NCI-H524 (cell line): ENCODE measurements at places on chromosomes 11 and 22.

GRCh38 chr11:71499125-71499524, 27.9 kb upstream of the KRTAP5-7 start:
- DNase-seq = no peak

DNA sequence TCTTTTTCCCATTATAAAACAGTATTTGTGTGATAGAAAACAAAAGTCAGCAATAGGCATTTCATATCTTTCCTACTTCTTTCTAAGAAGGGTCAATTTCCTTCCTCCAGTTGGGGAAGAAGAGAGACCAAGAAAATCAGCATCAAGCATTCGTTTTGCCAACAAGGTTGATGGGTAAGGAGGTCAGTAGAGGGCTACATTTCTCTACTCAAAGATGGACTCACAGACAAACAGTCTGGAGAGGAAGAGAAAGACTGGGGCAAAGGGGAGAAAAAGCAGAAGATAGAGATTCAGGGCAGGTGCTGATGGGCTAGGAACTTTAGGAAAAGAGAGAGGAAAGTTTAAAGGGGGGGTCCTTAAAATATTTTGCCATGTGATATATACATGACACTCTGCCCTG, 8.6 kb upstream of the MTNR1B start:
- DNase-seq = no peak

DNA sequence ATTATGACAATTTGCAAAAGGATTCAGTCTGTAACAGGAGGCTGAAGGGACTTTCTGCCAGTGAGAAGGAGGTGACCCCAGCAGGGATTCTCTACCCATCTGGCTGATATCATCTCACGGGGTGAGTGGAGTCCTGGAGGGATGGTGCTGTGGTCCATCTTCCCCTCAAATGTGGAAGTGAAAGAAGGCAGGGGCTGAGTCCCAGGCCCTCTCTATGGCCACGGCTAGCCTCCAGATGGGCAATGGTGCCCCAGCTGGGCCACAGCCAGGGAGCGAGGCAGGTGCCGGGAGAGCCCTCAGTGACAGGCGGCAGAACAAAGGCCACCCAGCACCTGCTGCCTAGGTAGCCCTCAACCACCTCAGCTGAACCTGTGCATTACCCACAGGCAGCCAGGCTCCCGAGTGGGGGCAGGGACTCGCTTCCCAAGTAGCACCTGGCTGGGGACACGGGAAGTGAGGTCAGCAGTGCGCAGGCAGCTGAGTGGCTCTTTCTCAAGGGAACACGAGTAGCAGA, 6.7 kb downstream of the NECTIN1 start:
- DNase-seq = peak; percentile 34

DNA sequence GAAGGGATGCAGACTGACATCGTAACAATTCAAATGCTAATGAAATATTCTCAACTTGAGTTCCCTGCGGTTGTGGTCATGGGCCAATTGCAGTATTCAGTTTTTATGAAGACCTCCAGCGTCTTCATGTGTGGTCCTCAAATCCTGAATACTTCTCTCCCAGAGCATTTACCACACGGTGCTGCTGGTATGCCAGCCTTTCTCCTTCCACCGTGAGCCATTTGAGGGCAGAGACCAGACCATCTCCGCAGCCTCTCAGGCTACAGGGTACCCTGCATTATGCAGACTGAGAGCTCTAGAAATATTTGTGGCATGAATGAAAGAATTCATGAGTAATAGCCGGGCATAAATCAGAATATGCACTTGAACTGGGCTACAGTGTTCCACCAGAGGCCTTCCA, 289.7 kb downstream of the ST3GAL4 start:
- DNase-seq = no peak

DNA sequence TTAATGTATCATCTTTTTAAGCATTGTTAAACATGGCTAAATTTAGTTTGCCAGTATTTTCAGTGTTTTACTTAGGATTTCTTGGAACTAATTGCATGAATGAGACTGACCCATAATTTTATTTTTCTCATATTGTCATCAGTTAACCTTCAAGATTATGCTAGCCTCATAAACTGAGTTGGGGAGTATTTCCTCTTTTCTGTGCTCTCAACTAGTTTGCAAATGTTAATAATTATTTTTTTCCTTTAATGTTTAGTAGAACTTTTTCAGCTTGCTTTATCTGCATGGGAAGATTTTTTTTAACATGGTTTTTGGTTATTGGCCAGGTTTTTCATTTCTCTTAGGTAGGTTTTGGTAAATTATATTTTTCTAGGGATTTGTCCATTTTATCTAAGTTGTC, 235.4 kb upstream of the SESN3 start:
- DNase-seq = no peak

- peak; percentile 97 for DNase-seq
Observed at GRCh38 chr11:112610996-112611750, 350.0 kb upstream of the NCAM1 start.

DNA sequence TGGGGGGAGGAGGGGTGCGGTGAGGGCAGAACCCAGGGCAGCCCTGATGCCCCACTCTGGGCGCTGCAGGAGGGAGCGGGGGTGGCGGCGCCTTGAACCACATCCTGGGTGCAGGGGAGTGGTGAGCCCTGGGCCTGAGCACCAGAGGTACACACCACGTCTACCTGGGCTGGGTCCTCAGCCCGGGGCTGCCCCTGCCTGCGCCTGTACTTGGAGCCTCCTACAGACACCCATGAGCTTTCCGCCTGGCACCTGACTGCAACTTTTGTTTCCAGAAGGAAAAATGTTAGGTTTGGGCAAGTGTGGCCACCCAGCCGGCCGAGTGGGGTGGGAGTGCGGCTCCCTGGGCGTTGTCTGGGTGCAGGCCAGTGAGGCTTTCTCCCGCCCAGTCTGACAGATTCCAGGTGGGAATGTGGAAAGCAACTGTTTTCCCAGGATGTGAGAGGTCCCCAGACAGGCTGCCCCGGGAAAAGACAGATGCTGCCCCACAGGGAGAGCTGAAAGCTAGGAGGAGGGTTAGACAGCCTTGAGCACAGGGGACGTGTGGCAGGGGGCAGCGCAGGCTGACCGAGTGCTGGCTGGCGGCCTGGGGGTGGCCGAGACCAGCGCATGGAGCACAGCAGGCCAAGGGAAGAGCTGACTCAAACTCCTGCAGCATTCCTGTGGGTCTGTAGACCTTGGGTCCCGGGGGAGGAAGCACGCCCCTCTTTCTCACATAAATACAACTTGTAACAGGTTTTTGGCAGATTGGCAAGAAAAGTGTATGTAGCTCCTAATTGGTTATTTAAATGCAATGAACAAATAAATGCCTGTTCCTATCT, 44.1 kb downstream of the GNB1L start:
- DNase-seq = no peak

DNA sequence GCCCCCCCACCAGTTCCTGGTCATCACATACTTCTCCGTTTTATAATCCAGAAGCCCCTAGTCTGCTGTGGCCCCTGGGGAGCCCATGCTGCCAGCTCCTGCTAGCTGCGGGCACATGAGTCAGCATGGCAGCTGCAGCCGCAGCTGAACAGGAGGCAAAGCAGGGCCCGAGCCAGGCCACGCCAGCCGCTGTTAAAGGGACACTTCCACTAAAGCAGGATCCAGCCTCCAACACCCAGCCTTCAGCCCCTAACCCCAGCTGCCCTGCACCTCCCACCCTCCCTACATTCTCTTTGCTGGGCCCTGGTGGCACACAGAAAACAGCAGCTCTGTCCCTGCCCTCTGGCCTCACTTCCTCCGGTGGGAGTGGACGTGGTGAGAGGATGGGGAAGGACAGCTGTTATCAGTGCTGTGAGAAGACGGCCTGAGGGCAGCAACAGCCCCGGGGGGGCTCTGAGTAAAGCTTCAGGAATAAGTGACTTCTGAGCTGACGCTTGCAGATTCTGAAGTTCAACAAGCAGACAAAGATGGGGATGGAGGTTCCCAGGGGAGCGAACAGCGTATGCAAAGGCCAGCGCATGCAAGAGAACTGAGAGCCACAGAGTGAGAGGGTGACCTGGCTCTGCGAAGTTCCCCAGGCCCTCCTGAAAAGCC, 688 bp upstream of the LRRC74B start:
- no peak for DNase-seq

DNA sequence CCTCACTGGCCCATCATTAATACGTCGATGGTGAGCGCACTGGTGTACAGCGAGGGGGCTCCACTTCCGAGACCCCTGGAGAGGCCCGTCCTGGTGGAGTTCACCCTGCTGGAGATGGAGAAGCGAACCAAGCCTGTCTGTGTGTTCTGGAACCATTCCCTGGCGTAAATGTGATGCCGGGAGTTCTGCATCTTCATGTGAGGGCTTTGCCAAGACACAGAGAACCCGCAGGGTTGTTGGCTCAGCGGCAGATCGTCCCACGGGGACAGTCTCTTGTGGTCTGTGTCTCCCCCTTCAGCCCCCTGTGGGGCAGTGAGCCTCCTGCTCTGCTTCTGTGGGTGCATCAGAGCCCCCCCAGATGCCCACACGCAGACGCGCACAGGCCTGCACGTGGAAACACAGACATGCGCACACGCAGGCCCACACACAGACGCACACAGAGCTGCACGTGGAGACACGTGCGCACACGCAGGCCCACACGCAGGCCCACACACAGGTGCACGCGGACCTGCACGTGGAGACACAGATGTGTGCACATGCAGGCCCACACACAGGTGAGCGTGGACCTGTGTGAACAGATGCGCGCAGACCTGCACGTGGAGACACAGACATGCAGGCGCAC, 55.8 kb upstream of the PRODH start:
- no peak for DNase-seq

DNA sequence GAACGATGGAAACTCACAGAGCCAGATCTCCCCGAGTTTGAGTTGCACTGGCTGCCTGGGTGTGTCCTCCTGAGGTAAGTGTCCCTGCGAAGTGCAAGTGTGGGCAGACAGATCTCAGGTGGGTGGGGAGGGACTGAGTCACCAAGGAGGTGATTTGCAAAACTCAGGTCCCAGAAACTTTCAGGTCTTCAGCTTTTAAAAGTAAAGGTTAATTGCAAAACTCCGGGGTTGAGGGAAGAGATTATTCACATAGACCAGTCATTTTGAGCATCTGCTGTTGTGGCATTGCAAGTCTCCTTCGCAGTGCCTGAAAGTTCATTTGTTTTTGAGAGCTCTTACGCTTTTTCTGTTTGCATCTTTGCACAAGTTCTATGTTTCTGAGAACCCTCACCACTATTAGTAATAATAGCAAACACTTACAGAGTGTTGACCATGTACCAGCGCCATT, 7.1 kb downstream of the CD44 start:
- no peak for DNase-seq

GRCh38 chr22:24089951-24090350, 78.8 kb downstream of the CABIN1 start:
- DNase-seq = no peak

- DNase-seq = no peak
Observed at GRCh38 chr11:31699066-31699465, 112.1 kb downstream of the PAX6 start.

GRCh38 chr11:95794086-95794485, 3.8 kb downstream of the CEP57 start:
- DNase-seq = no peak

GRCh38 chr11:10899121-10899830, 41.4 kb upstream of the ZBED5 start:
- peak; percentile 34 for DNase-seq

DNA sequence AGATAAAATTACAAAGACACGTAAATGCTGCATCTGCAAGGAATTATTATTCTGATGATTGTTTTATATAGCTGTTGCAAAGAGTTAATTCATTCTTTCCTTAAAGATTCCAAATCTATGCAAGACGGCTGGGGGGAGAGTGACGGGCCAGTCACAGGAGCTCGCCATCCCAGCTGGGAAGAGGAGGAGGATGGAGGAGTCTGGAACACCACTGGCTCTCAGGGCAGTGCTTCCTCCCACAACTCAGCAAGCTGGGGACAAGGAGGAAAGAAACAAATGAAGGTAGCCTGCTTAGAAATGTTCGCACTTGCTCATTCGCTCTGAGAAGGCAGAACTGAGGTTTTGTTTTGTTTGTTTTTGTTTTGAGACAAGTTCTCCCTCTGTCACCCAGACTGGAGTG, 73.0 kb upstream of the ADSL start:
- DNase-seq = no peak

GRCh38 chr11:120285256-120285655, 39.8 kb upstream of the TLCD5 start:
- DNase-seq = no peak

DNA sequence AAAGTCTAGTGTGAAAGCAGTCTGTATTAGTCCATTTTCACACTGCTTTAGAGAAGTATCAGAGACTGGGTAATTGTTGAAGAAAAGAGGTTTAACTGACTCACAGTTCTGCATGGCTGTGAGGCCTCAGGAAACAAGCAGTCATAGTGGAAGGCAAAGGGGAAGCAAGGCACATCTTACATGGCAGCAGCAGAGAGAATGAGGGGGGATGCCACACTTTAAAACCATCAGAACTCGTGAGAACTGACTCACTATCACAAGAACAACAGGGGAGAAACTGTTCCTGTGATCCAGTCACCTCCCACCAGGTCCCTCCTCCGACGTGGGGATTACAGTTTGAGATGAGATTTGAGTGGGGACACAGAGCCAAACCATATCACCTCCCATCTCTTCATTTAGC, 13.8 kb upstream of the TUBA8 start:
- no peak for DNase-seq

DNA sequence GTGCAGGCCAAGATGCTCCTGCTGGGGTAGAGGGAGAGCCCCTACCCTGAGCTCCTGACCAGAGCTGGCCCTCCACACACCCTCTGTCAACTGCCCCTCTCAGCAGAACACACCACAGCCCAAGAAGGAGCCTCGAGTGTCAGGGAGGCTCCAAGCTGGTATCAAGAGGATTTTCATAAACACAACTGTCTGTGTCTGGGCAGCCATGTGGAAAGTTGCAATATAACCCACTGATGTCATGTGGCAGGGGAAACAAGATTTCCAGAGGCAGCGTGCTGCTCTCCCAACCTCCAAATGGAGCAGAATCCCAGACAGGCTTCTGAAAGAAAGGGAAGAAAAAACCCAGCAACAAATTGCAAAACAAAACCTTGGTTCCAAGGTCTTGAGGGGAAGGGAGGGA, 569.9 kb downstream of the BUD13 start:
- peak; percentile 5 for DNase-seq

DNA sequence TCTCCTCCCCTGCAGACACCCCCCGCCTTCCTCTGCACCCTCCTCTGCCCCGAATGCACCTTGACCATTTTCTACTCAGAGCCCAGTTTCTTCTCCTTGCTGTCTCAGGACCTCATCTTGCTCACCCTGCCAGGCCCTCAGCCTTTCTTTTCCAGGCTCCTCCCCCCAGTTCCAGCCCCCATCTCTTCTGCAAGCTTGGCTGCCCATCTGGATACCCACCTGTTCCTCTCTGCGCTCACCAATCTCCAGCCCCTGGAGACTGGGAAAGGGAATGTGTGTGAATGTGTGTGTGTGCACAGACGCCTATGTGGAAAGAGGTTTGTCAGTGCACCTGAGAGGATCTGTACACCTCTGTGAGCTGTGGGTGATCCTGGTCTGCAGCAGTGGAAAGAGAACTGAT, 36.4 kb downstream of the SLC22A12 start:
- peak; percentile 87 for DNase-seq
